ENCODE measurements at places on chromosomes 6 and 20. TPM values are rescaled to one million over a fixed set of nuclear protein-coding genes. Genes with fewer than 3 reads are reported as not detected.
A peak's percentile ranks its signal among the peaks of the same experiment; 100 is the strongest.

DNA sequence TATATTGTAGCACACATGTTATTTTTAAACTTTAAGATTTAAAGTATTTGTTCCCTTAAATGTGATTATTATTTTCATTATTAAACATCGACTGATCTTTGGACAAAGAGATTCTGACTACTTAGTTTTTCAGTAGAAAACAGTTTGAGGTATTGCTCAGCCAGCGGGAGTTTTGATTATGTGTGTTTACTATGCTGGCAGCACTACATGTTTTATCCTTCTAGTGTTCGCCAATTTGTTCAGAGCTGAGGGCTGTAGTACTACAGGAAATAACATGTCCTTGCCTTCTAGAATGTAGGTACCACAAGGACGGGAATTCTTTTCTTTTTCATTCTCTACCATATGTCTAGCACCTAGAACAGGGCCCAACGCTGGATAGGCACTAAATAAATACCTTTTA lies 11.1 kb upstream of the LCA5 start:
- DNase-seq = no peak

DNA sequence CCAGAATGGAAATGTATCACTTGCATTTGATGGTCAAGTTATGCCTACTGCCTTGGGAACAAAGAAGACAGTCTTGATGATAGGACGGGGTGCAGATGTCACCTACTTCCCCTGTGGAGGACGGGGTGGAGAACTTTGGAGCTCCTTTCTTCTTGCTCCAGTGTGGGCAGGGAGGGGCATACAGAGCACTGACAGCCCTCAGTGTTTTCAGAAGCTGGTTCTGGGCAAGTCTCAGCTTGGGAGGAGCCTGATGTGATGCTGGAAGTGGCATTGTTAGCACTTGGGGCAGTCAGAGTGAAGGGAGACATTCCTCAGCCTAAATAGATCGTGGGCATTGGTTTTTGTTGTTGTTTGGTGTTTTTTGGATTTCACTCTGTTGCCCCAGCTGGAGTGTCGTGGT lies 59.7 kb downstream of the SYNJ2 start:
- no peak for DNase-seq

DNA sequence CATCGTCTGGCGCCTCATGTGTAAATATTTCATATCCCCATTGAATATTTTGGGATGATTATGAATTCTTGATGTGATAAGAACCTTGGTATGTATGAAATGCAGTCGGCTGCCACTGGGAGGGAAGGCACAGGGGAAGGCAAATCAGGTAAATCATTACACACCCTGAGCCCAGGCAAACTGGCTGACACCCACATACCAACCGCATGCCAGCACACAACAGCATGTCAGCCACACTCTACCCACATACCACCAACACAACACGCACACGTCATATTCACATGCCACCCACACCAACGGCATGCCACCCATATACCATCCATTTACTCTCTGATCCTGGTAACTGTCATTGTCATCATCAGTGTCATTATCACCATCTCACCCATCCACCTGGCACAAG lies 28.3 kb upstream of the MDGA1 start:
- DNase-seq = no peak

GRCh38 chr20:8190043-8190880 lies 58.2 kb downstream of the PLCB1 start:
- no peak for DNase-seq

- DNase-seq = no peak
Observed at GRCh38 chr6:32589596-32590449, at the start of gene HLA-DRB1. Gene HLA-DRB1 (minus strand): TSS chr6:32589848. CDS start chr6:32589742, 106 bp downstream.

GRCh38 chr6:156697225-156697830 lies 79.8 kb upstream of the ARID1B start:
- DNase-seq = no peak

DNA sequence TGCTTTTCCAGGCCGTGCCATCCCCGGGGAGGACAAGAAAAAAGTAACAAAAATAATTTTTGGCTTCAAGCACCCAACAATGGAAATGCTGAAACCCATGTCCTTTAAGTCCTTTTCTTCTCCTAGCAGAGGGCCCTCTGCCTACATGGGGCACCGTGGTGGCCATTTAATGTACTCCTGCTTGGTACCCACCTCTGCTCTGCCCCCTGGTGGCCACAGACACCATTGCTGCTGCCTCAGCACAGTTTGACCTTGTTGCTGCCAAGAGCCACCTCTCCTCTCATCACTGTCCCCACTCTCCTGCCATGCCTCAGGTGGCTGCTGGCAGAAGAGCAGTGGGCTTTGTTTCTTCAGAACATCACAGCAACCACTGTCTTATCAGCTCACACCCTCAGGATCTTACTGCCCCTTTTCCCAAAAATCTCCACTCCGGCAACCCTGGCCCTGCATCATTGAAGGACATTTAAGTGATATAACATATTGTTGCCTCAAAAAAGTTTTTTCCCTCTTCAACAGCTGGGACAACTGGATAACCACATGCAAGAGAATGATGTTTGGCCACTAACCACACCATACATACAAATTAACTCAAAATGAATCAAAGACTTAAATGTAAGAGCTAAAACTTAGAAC lies 12.9 kb upstream of the ARMC2 start:
- peak; percentile 48 for DNase-seq

DNA sequence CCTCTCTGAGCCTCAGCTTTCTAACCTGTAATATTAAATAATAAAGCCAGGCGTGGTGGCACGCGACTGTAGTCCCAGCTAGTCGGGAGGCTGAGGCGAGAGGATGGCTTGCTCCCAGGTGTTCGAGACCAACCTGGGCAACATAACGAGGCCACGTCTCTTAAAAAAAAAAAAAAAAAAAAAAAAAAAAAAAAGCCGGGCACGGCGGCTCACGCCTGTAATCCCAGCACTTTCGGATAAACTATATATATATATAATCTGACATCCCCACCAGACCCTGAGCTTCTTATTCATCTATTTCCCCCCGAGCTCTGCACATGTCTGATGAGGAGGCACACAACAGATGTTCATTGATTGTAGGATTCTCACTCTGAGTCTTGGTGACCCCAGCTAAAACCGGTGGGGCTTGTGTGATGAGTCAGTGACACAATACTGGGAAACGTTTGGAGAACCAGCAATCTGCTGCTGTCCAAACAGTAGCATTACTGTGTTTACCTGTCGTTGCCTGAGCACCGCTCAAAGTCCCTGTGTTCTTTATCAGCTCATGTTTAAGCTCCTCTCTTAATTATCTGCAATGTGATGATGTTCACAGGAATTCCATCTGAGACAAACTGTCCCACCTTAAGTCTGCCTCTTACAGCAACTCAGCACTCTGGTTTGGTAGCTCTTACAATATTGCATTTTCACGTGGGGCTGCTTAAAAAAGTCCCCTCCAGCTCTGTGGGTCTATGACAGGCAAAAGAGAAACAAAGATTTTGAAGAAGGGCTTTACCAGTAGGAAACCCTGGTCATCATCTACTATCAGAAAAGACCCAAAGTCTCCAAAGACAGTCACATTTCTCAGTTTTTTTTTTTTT lies 1.0 kb upstream of the SPATA2 start:
- no peak for DNase-seq

GRCh38 chr20:38997622-38998021 lies 35.5 kb downstream of the DHX35 start:
- DNase-seq = no peak

Gene SLCO4A1
- 10.4 TPM for total RNA-seq

Gene CUTA
- total RNA-seq = 51.8 TPM

Gene MCM9
- total RNA-seq = 11.9 TPM

Gene LY6G6F
- not detected for total RNA-seq

Gene CGA
- not detected for total RNA-seq

Gene STMND1
- total RNA-seq = not detected

Gene OLIG3
- total RNA-seq = not detected

Gene MYB
- 0.13 TPM for total RNA-seq

Gene WFDC5
- total RNA-seq = not detected
